HCEC 1CT (cell line): ENCODE measurements at places on chromosomes 11 and 22.

DNA sequence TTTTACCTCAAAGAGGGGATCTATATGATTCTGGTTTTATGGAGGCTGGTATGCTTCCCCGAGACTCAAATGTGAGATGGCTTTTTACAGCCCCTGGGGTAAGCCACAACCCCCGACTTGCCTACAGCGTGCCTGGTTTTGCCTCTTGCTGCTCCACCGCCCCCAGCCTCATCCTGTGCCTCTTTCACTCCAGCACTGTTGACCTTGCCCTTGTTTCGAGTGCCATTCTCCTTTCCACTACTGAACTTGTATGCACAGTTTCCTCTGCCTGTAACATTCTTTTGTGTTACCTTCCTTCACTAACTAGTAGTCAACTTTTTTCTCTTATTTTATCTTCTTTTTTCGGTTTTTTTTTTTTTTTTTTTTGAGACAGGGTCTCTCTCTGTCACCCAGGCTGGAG lies 219.0 kb upstream of the ZBED5 start:
- no peak for DNase-seq

DNA sequence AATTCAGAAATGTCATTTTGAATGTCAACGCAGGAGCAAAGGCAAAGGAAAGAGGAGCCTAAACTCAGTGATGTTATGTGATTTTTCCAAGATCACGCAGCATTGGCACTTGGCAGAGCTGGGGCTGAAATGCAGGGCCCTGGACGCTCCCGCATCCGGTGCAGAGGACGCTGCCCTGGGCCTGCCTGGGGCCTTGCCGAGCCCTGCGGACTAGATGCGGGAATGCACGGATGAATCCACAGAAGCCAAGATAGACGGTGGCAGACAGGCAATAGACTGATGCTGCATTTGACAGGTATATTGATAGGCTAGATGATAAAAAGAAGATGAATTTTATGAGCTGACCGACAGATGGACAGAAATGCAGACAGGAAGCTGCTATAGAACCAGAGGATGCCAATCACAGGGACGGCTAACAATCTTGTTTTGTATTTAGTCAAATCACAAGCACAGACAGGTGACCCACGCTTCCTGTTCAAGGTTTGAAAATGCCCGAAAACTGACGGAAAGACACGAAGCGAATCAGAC lies 696 bp upstream of the MARK2 start:
- no peak for DNase-seq

- DNase-seq, result no peak
These were observed 80.3 kb downstream of the PHF21B start for GRCh38 chr22:44929359-44930015.

DNA sequence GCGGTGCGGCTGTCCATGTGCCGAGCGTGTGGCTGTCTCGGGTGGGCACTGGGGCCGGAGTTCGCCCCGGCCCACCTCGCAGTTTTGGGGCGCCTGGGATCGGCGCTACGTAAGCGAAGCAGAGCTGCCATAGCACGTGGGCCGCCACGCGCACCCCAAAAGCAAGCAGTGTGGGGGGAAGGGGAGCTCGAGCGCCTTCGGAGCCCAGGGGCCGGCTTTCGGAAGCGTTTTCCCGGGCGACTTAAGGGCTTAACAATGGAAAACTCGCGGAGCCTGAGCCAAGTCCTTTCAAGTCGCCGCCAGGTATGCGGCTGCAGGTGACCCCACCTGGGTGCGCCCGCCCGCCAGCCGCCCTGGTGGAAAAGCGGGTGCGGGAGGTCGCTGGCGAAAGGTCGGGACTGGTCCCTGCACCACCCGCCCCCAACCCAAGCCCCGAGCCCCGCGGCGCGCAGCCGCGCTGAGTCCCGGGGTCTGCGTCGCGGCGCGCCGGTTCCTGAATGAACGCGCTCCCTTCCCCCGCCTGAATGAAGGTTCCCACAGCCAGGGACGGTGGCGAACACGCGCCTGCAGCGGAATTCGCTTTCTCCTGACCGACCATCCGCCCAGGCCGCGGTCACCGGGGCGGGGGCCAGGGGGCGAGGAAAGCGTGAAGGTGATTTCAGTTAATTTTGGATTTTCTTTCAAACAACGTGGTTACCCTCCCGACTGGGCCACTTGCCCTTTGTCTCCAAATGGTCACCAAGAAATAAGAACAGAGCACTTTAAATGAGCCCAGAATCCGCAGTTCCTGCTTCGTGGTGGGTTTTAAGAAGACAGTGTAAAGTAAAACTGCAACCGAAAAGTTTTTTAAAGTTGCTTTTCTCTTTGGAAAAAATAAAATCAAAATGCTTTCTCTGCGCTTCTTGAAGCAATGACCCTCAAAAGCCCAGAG lies 2.8 kb upstream of the CCND1 start:
- peak; percentile 54 for DNase-seq

- DNase-seq, result no peak
These were observed 12.3 kb upstream of the TXN2 start for GRCh38 chr22:36493690-36494110.

DNA sequence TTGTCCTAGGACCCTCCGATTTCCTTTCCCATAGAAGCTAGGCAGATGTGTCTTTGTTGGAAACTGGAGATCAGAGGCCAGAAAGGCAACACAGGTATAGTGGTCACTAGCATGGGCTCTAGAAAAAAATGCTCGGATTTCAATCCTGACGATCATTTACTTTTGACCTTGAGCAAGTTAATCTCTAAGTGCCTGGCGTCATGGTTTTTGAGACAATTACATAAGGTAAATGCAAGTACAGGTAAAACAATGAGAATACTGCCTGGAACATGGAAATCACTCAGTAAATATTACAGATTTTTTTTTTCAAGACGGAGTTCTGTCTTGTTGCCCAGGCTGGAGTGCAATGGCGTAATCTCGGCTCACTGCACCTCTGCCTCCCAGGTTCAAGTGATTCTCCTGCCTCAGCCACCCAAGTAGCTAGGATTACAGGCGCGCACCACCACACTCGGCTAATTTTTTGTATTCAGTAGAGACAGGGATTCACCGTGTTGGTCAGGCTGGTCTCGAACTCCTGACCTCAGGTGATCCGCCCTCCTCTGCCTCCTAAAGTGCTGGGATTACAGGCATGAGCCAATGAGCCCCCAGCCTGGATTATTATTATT lies 1.1 kb upstream of the DENND5A start:
- DNase-seq, result no peak

DNA sequence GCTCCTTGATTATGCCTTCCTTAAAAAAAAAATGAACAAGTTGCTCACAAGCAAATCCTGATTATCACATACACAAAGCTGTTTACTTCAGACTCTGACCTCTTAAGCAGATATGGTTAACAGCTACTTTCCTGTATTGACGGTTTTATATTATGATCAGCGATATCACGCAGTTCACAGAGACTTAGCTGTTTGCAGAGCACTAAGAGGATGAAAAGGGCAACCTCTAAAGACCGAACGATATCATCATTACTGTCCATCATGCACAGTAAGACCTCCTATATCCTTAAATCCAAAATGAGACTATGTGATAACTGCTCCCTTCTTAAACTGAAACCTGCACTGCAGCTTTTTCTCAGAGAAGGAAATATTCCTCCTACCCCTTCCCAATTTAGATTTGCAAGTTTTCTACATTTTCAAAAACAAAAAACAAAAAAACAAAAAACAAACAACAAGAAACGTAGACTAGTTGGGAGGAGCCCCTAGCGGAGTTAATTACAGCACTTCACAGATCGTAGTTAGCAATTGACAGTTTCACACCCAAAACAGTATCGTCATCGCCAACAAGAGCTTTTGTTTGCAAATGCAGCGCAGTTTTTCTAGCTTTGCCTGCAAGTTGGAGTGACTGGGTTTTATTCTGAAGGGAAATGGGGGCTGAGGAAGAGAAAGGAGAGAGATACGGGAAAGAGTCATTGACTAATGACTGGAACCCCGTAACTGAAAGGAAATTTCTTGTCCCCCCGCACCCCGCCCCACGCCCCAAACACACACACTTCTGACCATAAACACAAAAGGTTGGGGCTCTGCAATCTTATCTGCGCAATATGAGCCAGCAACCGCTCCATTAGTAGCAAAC lies 1.2 kb downstream of the DDX6 start:
- peak; percentile 30 for DNase-seq

DNA sequence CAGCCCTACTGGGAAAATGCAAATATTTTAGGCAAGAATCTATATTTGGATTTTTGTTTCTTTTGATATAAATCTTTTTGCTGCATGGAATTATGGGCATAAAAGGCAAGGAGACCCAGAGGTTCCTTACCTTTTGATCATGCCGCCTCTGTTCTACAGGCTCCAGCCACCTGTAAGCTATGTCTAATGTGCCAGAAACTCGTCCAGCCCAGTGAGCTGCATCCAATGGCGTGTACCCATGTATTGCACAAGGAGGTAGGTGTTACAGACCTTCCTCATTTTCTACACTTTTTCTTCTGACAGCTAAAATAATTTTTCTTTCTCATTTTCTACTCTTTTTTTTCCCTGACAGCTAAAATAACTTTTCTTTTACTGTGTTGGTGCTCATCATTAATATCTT lies 8.2 kb upstream of the BACE1-AS start:
- no peak for DNase-seq

GRCh38 chr11:17901481-17901880 lies 111.4 kb downstream of the SERGEF start:
- no peak for DNase-seq

DNA sequence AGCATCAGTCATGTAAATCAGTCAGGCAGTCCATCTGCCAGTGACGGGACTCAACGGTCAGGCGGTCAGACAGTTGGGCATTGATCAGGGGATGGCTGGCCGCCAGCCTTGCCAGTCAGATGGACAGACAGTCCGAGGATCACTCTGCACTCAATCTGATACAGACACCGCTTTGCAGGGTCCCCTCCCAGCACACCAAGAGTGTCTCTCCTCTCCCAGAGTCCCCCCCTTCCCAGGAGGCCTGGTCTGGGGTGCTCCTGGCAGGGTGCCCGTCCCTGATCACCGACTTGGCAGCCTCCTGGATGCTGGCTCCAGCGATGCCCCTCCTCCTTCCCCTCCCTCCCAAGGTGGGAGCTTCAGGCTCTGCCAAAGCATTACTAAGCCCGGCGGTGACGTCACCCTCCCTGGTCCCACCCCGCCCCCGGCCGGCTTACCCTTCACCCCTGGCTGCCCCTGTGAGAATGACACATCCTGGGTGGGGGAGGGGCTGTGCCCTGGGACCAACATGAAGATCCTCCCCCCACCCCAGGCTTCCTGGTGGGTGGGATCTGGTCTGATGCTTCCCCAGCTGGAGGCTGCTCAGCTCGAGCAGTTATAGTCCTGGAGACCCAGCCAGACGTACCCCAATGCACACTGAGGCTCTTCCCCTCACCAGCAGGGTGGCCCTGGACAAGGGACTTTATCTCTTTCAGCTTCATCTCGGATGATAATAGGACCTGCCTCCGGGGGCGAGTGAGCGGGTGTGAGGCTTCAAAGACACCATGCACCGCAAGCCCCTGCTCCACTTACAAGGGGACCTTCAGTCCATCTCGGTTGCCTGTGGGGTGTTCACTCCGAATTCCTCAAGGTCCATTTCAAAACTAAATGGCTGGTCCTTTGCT lies 69.2 kb downstream of the CD82 start:
- DNase-seq, result peak; percentile 41

DNA sequence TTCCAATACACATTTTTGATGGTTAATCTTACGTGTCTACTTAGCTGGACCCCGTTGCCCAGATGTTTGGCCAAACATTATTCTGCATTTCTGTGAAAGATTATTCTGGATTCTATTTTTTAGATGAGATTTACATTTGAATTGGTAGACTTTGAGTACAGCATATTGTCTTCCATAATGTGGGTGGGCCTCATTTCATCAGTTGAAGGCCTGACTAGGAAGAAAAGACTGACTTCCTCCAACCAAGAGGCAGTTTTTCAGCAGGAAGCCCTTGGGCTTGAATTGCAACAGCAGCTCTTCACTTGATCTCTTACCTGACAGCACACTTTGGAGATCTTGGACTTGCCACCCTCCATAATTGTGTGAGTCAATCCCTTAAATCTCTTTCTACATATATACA lies 58.7 kb downstream of the FDX1 start:
- no peak for DNase-seq

DNA sequence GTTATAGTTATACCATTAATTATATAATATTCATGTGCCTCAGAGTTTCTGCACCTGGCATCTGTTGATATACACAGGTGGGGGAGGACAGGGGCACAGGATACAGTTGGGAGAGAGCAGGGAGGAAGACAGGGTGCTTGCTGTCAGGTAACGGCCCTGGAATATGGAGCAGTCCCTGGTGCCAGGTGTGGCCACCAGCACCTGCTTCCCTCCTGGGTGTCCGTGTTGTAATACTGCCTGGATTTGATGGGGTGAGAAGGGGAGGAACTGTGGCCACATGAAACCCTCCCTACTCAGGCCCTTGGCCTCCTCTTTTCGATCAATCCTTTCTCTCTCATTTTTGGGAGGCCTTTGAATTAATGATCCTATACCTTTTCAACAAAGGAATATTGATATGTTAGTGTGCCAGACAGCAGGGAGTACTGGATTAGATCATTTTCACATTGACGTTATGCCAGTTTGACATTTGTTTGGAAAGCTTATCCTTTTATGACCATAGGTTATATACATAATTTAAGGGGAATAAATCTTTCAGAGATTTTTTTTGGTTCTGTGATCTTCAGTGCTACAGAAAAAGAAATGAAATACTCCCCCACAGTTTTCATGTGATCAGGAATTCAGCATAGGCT lies 88.6 kb downstream of the TEAD1 start:
- DNase-seq, result no peak

- DNase-seq, result no peak
These were observed 262.5 kb upstream of the ARHGAP20 start for GRCh38 chr11:110974731-110975130.

DNA sequence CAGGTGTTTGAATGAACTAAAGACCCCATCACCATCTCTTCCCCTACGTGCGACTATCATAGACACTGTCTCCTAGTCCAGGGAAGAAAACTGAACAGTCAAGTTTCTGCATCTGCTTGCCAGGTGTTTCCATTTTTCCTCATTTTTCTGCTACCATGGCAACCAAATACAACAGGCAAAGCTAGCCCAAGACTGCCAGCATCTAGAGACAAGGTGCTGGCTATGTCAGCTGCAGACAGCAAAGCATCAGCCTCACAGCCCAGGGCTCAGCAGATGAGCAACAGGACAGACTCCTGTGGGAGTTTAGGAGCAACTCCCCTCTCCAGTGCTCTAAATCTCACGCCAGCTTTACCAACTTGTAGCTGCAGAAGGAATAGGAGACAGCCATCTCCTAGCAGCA lies 124.3 kb downstream of the C11orf58 start:
- no peak for DNase-seq

DNA sequence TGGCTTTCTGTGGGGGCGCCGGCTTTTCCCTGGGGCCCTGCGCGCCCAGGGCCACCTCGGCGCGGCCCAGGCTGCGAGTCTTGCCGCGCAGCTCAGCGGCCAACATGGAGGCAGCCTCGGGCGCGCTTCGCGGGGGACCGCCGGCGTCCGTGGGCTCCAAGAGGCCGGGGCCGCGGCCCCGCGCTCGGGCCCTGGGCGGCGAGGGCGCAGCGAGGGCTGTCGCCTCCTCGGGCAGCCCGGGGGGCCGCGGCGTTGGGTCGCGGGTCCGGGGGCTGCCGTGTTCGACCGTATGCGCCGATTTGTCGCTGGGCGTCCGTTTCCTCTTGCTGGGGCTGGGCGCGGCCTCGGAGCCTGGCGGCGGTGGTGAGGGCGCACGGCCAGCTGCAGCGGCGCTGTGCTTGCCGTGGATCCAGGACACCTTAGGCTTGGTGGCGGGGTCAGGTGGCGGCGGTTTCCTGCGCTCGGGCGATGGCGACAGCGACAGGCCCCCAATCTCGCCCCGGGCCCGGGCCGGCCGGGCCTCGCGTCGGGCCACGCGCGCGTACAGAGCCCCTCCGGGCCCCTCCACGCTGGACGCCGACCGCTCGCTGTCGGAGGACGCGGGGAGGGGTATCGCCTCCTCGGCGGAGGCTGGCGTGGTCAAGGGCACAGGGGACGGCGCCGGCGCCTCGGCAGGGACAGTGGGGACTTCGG lies 11.9 kb downstream of the SCARF2 start:
- no peak for DNase-seq

- no peak for DNase-seq
These were observed 19.4 kb upstream of the TMA7B start for GRCh38 chr22:39940757-39941305.
